Kasumi-1 (cell line): ENCODE measurements at places on chromosomes 4 and X.

- no peak for DNase-seq
Observed at GRCh38 chr4:1012034-1012739, 761 bp downstream of the FGFRL1 start.

DNA sequence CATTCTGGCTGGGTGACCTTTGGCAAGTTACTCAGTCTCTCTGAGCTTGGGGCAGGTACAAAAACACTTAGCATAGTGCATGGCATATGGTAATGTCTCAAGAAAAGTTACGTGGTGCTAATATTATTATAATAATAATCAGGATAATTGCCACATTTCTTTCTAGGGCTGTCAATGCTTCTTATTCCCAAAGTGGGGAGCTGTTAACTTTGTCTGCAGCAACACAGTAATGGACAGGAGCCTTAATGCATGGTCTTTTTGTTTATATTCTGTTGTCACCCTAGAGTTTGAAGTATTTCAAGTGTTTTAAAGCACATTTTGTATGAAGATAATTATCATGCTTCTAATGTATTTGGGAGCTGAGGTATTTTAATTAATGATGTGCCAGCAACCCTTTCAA, 121.8 kb downstream of the FHIP1A start:
- peak; percentile 17 for DNase-seq

- no peak for DNase-seq
Observed at GRCh38 chrX:108138814-108139702, 47.5 kb downstream of the ATG4A start.

DNA sequence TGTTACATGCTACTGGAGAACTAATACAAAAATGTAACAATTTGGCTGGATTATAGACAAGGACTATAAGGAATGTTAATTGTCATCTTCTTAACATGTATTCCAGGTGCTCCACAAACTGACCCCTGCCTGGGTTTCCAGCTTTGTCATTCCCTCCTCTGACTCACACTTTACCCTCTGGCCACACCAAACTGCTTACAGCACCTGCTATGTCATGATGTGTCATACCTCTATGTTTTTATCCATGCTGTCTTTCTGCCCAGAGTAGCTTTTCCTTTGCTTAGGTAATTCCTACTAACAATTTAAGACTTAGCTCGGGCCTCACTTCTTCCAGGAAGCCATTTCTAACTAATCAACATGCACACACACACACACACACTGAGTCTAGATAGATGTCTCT, 14.0 kb upstream of the SHROOM4 start:
- DNase-seq, result no peak

DNA sequence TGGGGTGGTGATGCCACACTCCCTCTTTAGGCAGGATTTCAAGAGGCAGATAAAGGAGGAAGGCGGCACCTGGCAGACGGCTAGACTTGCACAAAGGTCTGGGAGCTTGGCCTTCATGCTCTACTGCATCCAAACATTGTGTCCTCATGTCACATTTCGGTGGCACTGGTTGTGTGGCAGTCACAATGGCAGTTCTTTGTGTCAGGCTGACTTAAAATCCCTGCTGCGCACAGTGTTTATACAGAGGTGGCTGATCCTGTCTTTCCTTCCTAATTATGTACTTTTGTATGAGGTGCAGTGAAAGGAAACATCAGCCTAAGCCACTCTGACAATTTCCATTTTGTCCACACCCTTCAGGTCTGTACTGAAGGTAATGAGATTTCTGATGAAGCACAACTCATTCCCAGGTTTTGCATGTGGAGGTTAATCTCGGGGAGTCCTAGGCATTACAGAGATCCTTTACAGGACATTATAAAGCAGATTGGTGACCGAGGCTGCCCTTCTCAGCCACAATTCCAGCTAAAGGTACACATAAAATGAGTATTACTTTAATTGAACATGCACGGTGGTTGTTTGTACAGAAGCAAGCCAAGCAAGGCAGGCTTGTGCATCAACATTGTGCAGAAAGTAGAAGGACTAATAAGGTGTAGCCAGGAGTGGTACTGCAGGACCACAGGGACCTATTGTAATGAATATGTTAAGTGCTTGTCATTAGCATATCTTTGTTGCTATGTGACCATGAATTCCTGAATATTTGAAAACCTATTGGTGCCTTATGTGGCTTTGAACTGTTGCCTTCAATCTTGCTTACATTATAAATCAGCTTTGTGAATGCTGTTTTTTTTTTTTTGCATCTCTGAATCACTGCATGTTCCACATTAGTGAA, 147.6 kb downstream of the STK32B start:
- DNase-seq, result no peak

DNA sequence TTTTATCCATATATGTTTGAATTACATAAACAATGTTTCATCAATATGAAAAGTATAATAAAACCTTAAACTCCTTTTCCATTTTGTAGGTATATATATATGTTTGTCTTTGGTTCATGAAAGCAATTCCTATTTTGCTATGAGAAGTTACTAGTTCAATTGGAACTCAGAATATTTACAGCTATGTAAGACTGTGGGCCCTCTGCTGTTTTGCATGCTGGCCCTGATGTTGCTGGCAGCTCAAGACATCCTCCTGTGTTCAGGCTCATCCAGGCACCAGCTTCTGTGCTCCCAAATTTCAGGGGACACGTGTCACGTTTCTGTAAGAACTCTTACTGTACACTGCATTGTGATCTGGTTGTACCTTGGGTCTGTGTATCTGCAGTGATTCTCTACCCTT, 38.7 kb upstream of the OTUD4 start:
- no peak for DNase-seq
